ENCODE measurements at places on chromosomes 1 and 21. TPM values are rescaled to one million over a fixed set of nuclear protein-coding genes. Genes with fewer than 3 reads are reported as not detected.

The C1orf116 gene
- total RNA-seq, result 19.6 TPM

The KLF18 gene
- not detected for total RNA-seq

The TTLL10 gene
- total RNA-seq, result 1.5 TPM

The MPZ gene
- 4.1 TPM for total RNA-seq

DNA sequence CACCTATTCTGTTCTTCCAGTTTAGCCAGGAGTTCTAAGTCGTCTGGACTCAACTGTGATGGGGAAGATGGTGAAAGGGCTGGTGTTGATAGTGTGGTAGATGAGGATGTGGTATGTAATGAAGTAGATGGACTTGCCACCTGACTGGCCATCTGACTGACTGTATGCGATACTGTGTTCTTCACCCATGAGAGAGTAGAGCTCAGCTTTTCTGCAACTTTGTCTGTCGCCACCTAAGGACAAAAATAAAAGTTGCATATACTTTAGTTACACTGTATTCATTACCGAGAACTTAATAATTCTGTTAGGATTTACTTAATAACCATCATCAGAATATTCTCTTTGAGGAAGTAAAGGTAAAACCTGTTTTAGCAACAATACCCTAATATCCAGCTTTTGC lies 48.5 kb downstream of the EVI5 start:
- H3K27me3 ChIP-seq, result no peaks in the 10 kb centered on the region
- DNase-seq, result no peak
- H3K36me3 ChIP-seq, result no peaks in the 10 kb centered on the region
- no peak overlapping the region for H3K4me3 ChIP-seq

GRCh38 chr1:43206600-43207228 lies 34.6 kb downstream of the CFAP57 start:
- H3K4me1 ChIP-seq, result peaks cover 11% of the 10 kb centered on the region
- peak; percentile 72 for DNase-seq
- peak overlapping the region; percentile 63 for H3K27ac ChIP-seq
- H3K4me3 ChIP-seq, result no peak overlapping the region
- no peaks in the 10 kb centered on the region for H3K27me3 ChIP-seq

- H3K27ac ChIP-seq, result no peak overlapping the region
- no peak overlapping the region for H3K4me3 ChIP-seq
- H3K27me3 ChIP-seq, result no peaks in the 10 kb centered on the region
- H3K36me3 ChIP-seq, result no peaks in the 10 kb centered on the region
- H3K4me1 ChIP-seq, result no peaks in the 10 kb centered on the region
- no peak for DNase-seq
These were observed 32.5 kb upstream of the ARHGAP29 start for GRCh38 chr1:94269921-94270320.

- no peak for DNase-seq
- no peaks in the 10 kb centered on the region for H3K4me1 ChIP-seq
- no peaks in the 10 kb centered on the region for H3K36me3 ChIP-seq
- no peak overlapping the region for H3K4me3 ChIP-seq
- H3K27ac ChIP-seq, result no peak overlapping the region
- no peaks in the 10 kb centered on the region for H3K27me3 ChIP-seq
These were observed 340.4 kb downstream of the DISC1 start for GRCh38 chr1:231966983-231967382.

- no peak overlapping the region for H3K27ac ChIP-seq
- H3K36me3 ChIP-seq, result no peaks in the 10 kb centered on the region
- H3K27me3 ChIP-seq, result no peaks in the 10 kb centered on the region
- H3K4me1 ChIP-seq, result no peaks in the 10 kb centered on the region
- DNase-seq, result no peak
These were observed 42.6 kb upstream of the PTGS2 start for GRCh38 chr1:186722711-186723309.

DNA sequence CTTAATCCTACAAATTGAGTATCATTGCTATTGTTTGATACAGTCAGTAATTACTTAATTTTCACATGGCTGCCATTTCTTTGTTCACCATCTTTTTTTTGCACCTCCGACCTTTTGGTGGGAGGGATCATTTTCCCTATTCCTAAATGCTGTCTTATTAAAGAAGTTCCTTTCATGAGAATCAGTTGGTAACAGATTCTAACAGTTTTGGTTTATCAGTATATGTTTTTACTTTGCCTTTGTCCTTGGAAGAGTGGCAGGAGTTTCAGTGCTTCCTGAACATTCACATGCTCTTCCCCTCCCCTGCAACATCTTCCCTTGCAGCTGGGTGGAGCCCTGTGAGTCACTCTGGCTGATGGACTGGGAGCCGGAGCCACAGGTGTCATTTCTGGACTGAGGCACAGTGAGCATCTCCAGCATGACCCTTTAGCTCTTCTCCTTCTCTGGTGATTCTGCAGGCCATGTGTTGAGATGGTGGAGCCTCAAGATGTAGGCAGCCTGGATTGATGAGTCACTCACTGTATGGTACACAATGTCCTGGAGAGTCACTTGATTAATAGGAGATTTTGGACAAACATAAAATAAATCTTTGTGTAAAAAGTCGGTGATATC lies 217.7 kb downstream of the URB2 start:
- no peaks in the 10 kb centered on the region for H3K27me3 ChIP-seq
- no peaks in the 10 kb centered on the region for H3K4me1 ChIP-seq
- no peak overlapping the region for H3K4me3 ChIP-seq
- H3K36me3 ChIP-seq, result no peaks in the 10 kb centered on the region
- no peak overlapping the region for H3K27ac ChIP-seq

- no peak overlapping the region for H3K4me3 ChIP-seq
- H3K4me1 ChIP-seq, result no peaks in the 10 kb centered on the region
- no peaks in the 10 kb centered on the region for H3K27me3 ChIP-seq
These were observed 68.5 kb downstream of the RGS2 start for GRCh38 chr1:192877283-192877886.

- H3K27me3 ChIP-seq, result no peaks in the 10 kb centered on the region
- no peak overlapping the region for H3K4me3 ChIP-seq
- no peaks in the 10 kb centered on the region for H3K36me3 ChIP-seq
These were observed 41.0 kb downstream of the ZFYVE9 start for GRCh38 chr1:52182874-52183400.

- peak; percentile 69 for DNase-seq
- peak overlapping the region; percentile 81 for H3K27ac ChIP-seq
- H3K27me3 ChIP-seq, result no peaks in the 10 kb centered on the region
These were observed 407 bp downstream of the GALNT2 start for GRCh38 chr1:230067419-230067870.

- H3K27me3 ChIP-seq, result no peaks in the 10 kb centered on the region
- no peak overlapping the region for H3K27ac ChIP-seq
- no peak overlapping the region for H3K4me3 ChIP-seq
These were observed 132.5 kb upstream of the CACHD1 start for GRCh38 chr1:64337475-64337874.

DNA sequence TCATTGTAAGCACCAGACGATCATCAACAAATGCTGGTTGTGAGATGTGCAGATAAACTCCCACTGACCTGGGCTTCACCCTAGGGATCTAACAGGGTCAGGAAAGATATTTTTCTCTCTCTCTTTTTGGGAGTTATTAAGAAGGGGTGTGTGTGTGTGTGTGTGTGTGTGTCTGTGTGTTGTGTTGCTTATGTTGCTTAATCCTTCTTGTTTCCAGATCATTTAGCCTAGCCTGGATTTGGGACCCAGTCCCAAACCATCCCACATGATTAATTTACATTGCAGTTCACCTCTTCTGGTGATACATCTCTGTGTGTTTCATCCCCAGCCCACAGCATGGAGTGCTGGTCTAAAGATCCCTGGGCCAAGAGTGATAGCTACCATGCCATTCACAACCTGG lies 122.8 kb upstream of the IPO9 start:
- no peaks in the 10 kb centered on the region for H3K4me1 ChIP-seq
- no peak for DNase-seq
- no peak overlapping the region for H3K4me3 ChIP-seq
- H3K27me3 ChIP-seq, result no peaks in the 10 kb centered on the region
- H3K27ac ChIP-seq, result no peak overlapping the region

Measured in kidney (tissue), 22 donors.